ENCODE measurements at places on chromosomes 4 and X.

DNA sequence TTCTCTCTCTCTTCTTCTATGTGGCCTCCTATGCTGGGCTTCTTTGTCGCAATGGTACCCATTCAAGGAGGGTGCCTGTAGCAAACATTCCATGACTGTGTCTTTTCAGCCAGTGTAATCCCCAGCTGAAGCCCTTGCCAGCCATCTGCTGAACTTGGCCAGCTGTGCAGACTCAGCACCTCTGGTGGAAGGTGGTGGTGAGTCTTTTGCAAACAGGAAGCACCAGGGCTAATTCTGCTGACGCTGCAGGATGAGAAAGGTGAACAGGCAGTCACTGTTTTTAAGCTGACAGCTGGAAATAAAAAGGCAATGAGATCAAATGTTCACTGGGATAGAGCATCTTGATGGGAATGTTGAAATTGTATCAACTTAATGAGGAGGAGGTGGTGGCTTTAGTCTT lies 298.7 kb upstream of the CLNK start:
- DNase-seq: peak; percentile 29

DNA sequence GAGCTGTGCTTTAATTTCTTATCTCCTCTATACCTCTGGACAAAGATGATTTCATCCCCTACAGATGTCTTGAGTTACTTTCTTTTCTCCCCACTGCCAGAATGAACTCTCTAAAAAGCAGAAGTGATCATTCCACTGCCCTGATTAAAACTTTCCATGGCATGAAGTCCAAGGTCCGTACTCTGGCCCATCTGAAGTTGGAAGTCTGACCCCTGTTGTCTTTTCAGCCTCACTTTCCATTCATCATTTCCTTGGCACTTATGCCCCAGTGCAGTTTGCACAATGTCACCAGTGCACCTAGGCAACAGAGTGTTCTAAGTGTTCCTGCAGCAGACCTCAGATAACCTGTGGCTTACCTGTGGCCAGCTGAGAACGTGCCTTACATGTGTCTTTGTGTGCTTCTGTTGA lies 242.4 kb downstream of the FRAS1 start:
- peak; percentile 33 for DNase-seq

DNA sequence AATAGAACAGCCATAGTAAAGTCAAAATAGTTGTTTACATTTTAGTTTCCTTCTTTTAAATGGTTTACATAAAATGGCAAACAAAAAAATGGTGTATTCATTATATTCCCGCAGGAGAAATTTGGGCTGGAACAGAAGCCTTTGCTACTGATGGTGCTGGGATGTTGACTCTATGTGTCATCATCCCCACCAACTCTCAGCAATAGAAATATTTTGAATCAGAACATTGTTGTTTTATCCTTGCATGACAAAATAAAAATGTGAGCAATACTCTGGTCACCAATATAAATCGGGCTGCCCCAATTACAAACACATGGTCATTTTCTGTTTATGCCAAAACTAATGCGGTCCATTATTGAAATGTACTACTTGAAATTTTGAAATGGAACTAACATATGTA lies 1131.6 kb upstream of the PCDH7 start:
- DNase-seq: no peak

DNA sequence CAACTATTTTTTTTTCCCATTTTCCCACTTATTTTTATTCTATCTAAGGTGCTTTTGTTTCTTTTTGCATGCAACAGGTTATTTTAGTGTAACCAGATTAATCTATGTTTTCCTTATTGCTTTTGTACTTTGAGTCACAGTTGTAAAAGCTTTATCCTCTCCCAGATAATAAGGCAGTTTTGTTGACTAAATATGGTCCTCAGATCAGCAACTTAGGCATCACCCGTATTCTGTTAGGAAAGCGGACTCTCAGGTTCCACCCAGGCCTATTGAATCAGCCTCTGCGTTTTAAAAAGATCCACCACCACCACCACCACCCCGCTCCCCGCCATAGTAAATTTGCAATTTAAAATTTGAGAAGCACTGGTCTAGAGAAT lies 58.6 kb upstream of the USP9X start:
- peak; percentile 21 for DNase-seq

- DNase-seq: no peak
Observed at GRCh38 chr4:102693262-102693850, 67.4 kb downstream of the MANBA start.

DNA sequence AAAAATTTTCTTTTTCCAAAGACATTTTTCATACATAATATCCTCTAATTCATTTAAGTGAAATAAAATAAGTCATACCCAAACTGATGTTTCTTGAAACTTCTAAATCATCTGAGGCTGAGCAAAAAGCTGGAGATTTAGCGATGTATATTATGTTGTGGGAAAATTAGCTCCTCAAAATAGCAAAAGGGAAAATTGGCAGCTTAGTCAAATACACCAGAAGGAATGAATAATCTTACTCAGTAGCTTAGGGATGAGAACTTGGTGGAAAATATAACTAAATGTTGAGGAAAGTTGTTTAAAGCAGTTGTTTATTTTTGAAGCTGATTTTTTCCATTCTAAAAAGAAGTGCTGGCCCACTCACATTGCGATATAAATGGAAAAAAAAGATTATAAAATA lies 40.9 kb downstream of the GABRA4 start:
- no peak for DNase-seq

DNA sequence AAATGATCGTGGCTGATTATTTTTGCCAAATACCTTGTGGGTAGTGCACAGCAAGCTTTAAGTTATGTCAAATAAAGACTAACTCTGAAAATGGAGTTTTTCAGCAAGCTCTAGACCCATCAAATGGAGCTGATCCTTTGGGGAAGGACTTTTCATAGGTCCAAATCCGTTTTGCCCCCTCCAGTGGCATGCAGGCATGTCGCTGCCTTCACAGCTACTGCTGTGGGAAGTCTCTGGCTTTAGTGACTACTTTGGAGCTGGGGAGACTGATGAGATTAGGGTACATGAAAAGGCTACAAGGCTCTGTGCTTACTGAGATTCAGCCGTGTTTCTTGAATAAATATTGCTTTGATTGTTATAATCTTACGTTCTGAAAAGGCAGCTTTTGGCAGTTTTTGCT lies 106.6 kb upstream of the HS3ST1 start:
- DNase-seq: no peak

DNA sequence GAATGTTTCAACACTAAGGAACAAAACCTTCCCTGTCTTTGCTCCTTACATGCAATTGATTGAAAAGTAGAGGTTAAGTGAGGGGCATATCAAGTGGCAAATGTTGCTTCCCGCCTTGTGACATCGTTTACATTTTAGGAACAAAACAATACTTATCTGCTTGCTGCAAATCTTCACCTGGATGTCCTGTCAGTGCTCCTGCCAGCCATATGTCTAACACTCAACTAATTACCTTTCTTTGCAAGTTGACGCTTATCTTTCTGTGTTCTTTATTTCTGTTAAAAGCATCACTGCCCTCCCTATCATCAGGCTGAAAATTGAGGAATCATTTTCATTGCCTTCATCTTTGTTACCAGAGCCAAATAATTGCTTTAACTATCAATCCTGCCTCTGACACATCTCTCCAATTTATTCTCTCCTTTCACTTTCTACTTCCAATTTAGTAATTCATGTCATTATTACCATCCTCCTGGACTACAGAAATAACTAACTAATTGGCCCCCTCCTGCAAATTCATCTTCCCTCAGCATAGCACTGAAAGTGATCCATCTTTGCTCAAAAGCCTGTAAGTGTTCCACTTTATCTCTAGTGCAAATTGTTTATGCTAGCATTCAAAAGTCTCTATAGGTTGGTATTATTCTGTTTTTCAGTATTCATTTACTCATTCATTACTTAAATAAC lies 298.7 kb upstream of the ATOH1 start:
- DNase-seq: no peak

DNA sequence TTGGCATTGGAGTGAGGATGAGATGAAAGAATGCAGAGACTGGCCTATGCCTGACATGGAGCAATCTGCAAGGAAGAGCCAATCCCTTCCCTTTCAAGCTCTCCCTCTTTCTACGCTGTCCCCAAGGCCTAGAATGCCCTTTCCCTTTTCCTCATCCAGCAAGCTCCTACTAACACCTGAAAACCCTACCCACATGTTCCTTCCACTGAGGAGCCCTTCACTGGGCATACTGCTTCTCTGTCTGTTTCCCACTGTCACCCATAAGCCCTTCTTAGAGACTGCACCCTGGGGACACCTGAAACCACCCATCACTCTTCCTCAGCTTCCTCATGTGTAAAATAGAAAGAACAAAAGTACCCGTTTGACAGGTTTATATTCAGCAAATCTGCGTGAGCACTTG lies 249.6 kb upstream of the PSAPL1 start:
- no peak for DNase-seq

All from hepatocyte (in vitro differentiated cells).